ENCODE measurements at places on chromosomes 1 and 21.
A peak's percentile ranks its signal among the peaks of the same experiment; 100 is the strongest.

DNA sequence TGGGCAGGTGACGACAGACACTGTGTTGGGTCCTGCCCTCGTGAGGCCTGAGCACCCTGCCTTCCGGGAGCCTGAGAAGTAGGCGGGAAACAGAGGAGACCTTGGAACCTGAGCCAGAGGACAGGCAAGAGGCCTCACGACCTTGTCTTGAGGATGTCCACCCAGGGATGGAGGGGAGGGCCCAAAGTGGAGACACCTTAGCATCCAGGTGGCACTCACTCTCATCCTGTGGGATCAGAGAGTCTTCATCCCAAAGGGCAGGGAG is 347.2 kb downstream of the NPHP4 start:
- no peak for DNase-seq

DNA sequence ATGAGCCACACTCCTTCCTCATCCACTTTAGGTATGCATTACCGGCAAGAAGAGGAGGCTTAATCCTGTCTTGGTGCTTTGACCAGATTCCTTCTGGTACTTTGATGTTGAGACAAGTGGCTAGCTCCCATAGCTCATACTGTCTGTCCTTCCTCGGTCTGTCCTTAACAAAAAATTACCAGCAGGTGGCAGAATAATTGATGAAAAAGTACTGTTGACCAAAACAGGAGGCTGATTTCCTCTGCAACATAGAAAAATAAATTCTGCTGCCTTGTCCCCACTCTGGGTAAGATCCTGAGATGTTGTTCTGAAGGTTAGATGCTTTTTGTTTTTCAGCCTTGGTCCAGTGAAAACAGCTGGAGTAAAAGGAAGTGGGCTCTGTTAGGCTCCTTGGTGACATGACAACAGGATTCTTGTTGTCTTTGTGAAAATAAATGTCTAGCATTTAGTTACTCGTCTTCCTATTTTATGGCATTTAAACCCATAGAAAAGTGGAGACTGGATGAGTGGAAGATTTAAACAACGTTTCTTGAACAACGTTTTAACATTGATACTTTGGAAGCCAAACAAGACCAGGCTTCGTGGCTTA is 11.2 kb upstream of the HJV start:
- DNase-seq = no peak

- DNase-seq = no peak
These were observed 44.9 kb upstream of the SLC30A10 start for GRCh38 chr1:219973213-219973612.

DNA sequence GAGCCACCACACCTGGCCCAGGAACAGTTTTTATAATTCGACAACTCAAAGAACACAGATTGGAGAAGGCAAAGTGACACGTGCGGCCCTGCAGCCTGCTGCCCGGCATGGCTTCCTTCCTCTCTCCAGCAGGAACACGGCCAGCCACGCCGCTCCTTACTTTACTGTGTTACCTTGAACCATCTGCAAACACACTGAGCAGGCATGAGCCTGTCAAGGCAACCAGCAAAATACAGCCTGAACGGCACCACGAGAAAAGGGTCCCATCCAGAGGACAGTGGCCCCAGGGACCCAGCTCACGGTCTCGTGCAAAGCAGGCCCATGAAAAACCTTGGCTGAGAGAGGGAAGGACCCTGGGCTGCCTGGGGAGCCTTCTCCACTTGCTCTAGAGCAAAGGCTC is 38.8 kb downstream of the NPHP4 start:
- no peak for DNase-seq

DNA sequence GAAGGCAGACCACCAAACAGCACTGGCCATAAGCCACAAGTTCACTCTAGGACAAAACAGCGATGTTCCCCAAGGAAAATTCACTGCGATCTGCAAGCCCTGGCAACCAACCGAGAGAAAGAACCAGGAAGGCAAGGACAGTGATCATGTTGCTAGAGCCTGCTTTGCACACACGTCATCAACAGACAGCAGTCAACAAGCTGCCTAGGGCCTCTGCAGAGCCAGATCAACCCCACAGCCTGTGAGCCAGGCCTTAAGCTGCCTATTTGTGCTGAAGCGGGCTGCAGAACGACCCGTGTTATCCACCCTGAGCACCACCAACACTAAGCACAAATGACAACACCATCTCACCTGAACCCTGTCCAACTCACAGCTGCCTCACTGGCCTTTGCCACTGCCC is 6.2 kb upstream of the YRDC start:
- DNase-seq = no peak

GRCh38 chr1:20411196-20411980 is 74.6 kb downstream of the CAMK2N1 start:
- no peak for DNase-seq

DNA sequence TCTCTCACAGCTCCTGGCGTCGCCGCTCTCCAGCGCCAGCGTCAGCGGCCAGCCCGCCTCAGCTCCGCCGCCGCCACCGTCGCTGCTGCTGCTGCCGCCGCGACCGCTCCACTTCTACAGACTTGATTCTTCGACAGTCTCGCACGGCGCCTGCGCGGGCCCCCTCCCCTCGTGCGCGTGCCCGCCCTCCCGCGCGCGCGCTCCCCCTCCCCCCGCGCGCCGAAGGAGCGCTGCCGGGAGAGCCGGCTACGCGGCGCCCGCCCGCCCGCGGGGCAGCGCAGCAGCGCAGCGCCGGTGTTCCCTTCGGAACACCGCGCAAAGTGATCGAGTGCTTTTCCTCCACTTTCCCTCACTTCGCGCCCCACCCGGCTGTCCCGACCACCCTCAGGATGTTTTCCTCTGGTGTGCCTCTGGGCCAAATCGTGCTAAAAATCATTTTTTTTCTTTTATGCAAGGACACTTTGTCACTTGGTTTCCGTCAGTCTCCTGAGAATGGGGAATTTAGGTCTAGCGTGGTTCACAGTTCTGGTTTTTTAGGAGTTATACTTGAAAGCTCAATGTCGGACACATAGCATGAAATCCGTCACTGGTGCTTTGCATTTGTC is at the start of gene IRF2BP2:
Gene IRF2BP2, minus strand, starts transcription at position 118 of the 605 bp plus-strand sequence. CDS start 684 bp downstream, outside the sequence.
- DNase-seq = peak; percentile 65

DNA sequence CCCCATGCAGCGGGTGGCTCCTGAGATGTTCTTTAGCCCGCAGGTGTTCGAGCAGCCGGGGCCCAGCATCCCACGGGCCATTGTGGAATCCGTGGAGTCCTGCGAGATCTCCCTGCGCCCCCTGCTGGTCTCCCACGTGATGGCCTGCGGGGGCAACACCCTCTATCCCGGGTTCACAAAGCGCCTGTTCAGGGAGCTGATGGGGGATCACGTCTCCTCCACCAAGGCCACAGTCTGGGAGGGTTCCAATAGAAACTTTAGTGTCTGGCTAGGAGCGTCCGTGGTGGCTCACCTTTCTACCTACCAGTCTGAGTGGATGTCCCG is 71.0 kb downstream of the ACTL8 start:
- DNase-seq = no peak

- DNase-seq = no peak
These were observed 20.6 kb downstream of the KIRREL1 start for GRCh38 chr1:158013840-158014730.

- no peak for DNase-seq
These were observed 63.8 kb downstream of the ARHGEF10L start for GRCh38 chr1:17603091-17603841.

DNA sequence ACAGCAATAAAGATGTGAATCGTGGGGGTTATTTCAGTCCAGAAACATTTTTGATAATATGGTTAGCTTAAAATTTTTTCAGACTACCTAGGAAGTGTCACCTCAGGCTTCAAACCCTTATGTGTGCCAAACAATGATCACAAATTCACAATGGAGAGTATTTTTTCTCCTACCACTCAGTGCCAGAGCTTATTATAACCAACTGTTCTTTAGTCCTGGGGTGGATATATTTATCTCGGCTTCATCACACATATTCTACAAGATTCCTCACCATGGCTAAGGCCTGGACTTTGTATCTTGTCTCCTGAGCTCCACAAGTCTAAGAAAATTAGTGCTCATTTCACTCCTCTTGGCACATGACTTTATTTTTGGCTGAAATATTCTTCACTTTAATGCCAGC is 629.1 kb downstream of the RWDD3 start:
- no peak for DNase-seq

GRCh38 chr1:29924017-29924431 is 687.7 kb downstream of the PTPRU start:
- no peak for DNase-seq

DNA sequence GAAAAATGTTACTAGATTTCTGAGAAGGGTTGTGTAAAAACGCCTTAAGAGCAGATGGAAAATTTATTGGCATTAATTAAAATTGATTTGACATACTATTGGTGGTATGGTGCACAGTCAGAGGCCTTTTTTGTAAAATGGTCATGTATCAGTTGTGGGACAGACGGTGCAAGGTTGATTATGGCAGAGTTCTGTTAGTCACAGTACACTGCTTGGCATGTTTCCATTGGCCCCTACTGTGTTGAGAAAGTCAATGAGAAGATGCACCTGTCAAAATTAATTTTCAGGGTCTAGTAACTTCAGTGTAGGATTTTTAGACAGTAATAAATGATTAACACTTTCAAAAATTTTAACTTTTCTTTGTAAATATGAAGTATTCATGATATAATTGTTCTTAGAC is 4.4 kb downstream of the B3GALT2 start:
- DNase-seq = no peak

GRCh38 chr1:40872276-40872675 is 10.1 kb upstream of the CITED4 start:
- no peak for DNase-seq

DNA sequence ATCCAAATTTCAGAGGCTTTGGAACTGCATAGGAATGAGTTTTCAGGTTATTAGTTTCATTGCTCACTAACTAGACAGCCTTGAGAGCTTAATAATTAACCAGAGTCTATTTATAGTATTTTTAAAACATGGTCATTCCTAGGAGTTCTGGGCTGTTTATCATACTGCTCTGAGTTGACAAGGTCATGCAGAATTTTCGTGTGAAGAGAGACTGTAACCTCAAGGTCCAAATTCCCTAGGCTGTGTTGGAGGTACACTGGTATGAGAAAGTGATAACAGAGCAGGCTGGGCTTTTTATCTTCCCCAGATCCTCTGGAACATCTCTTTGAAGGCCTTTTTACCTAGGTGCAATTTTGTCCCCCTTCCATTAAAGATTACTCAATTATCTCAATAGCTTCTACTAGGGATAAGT is 736.3 kb downstream of the LTN1 start:
- DNase-seq = no peak

DNA sequence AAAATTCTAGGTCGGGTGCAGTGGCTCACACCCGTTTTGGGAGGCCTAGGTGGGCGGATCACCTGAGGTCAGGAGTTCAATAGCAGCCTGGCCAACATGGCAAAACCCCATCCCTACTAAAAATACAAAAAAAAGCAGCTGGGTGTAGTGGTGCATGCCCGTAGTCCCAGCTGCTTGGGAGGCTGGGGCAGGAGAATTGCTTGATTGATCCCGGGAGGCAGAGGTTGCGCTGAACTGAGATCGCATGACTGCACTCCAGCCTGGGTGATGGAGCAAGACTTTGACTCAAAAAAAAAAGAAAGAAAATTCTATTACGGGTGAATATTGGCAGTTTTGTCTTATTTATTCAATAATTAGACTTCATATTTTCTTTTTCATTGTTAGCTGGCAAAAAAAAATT is 62.1 kb downstream of the SNX7 start:
- no peak for DNase-seq

DNA sequence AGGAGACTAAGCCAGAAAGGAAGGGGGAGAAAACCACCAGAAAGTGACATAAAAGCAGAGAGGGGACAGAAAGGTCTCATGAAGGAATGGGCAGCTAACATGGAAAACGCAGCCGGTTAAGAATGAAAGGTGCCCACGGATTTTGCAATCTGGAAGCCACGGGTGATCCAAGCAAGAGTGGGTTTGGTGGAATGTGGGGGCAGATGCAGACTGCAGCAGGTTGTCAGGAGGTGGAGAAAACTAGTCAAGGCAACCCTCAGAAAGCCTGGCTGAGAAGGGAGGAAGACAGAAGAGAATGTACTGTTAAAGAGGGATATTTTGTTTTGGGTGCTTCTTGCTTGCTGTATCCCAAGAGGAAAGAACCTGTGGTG is 12.6 kb upstream of the SMIM12 start:
- no peak for DNase-seq

- no peak for DNase-seq
These were observed at the start of gene TNFSF18 for GRCh38 chr1:173050865-173051264. TSS of gene TNFSF18 (minus strand) at chr1:173050941. CDS start at chr1:173050896, 45 bp downstream.

GRCh38 chr1:22884806-22885530 is 87.7 kb downstream of the LACTBL1 start:
- no peak for DNase-seq

GRCh38 chr1:10629816-10630571 is 155.2 kb downstream of the PEX14 start:
- no peak for DNase-seq

GRCh38 chr1:59738591-59739015 is 76.1 kb upstream of the HOOK1 start:
- DNase-seq = no peak

- DNase-seq = peak; percentile 22
These were observed 46.5 kb upstream of the RNF11 start for GRCh38 chr1:51189421-51190073.

DNA sequence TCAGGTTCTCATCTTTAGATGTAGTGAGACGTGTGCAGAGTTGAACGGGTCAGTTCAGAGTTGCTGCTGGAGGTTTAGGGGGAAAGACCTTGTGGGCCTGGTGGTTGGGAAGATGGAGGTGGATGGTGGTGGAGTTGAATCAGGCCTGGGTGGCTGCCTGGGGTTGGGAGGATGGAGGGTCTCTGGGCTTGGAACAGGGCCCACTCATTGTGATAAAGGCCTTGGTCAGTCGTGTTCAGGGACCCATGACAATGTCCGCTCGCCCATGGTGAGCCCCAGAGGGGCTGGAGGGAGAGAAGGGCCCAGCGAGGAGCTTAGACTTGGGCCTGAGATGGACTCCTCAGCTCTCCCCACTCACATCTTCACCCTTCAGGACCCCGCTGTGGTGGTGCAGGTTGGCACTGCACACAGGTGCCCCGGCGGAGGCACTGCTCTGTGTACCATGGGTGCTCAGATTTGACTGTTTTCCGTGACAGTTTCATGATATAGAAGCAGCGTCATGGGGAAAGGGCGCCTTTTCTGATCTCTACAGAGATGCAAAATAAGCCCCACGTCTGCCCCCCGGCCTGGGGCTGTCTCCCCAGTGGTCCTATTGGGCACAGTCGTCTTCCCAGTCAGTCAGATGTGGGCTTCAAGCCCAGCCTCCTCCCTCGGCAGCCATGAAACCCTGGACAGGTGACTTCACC is 39.2 kb downstream of the DISP3 start:
- no peak for DNase-seq

DNA sequence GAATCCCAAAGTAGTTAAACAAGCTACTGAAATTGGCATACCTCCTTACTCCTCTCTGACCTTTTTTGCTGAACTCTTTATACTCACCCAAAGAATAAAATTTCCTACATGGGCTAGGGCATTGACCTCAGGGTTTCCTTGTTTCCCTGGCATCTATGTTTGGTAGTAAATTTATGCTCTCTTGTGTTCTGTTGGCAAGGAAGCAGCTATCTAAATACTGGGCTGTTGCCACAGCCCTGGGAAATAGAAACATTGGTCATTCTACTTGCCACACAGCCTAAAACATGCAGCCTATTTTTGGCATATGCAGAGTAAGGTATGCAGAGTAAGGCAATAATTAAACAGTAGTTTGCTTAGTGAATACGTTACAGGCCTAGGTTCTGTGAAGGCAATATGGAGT is 351.4 kb downstream of the HLX start:
- no peak for DNase-seq
